ENCODE measurements at places on chromosomes 4 and X.

- DNase-seq, result no peak
Observed at GRCh38 chr4:141339966-141340365, 119.3 kb downstream of the ZNF330 start.

GRCh38 chr4:43238008-43238407 is 345.5 kb downstream of the GRXCR1 start:
- DNase-seq, result no peak

GRCh38 chrX:74505437-74505836 is 84.1 kb downstream of the SLC16A2 start:
- no peak for DNase-seq

DNA sequence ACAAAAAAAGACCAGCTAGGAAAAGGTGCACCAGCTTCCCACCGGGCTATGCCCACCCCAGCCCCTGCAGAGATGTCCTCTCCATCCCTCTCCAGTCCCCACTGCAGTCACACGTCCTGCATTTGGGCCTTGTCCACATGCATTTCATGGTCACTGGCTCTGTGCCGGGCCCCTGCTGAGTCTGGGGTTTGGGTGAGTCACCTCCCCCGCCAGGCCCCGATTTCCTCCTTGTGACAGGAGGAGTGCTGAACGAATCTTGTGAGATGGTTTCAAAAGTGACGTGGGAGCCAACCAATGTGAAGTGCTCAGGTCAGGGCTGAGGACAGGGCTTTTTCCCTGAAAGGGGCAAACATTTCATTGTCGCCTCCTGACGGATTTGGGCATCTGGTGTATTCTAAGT is 7.1 kb downstream of the CPZ start:
- DNase-seq, result no peak

DNA sequence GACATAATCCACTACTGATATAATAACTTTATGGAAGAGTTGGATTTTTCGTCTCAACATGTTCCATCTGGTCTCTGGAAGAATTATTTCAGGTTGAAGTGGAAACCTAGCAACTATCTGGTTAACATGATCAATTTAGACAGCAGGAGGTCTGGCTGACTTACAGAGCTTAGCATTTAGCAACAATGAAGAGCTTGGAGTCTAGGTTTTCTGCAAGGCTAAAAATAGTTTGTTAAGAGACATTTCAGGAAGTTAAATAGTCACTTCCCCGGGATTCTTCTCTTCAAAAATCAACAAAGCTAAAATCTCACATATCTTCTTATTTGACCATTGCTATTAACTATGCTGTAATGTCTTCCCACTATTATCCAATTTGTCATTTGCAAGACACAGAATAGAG is 418.6 kb upstream of the DIPK2B start:
- DNase-seq, result no peak

GRCh38 chrX:17669891-17670290 is 67.4 kb upstream of the SCML1 start:
- DNase-seq, result no peak

GRCh38 chrX:109654516-109655109 is 29.6 kb upstream of the KCNE5 start:
- no peak for DNase-seq

- DNase-seq, result no peak
Observed at GRCh38 chr4:123449362-123449761, 52.8 kb downstream of the SPRY1 start.

DNA sequence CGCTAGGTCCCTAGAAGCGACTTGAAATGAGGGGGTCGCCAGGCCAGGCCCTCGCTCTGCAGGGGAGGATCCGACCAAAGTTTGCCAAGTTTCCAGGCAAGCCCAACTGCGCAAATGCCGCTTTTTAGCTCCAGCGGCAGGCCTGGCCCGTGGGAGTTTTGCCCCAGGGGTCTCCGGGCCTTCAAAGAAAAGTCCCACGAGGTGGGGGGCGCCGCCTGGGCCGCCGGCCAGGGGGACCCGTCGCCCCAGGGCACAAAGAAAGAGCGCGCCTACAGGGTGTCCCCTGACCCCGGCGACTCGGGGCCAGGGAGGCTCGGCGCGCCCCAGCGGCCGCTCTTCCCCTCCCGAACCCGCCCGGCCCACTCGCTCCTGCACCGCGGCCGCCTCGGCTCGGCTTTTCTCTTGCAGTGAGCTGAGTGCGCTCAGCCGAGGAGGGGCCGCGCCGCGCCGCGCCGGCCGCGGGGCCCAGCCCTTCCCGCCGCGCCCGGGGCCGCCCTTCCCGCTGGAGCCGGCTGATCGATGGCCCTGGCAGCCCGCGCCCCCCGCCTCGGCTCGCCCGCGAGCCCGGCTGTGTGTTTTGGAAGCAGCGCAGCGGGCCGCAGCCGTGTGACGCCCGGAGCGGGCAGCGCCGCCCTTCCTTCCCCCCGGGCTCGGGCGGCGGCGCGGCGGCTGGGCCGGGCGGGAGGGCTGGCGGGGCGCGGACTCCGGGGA is 754 bp upstream of the KLF3 start:
- peak; percentile 71 for DNase-seq

DNA sequence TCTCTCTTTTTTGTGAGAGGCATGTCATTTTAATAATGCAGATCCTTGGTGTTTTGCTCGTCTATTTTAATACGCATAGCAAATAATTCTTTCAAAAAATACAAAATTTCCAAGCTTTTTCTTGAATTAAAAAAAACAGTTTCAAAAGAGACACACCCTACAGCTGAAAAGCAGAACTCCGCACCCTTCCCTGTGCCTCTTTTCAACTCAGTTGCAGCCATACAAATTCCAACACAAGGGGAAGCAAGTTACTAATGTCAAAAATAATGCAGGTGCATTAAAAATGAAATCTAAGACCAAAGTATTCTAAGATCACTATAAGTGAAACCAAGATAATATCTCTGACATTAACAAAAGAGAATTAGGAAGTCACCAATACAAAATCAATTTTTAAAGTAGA is 66.6 kb downstream of the NR3C2 start:
- DNase-seq, result no peak

DNA sequence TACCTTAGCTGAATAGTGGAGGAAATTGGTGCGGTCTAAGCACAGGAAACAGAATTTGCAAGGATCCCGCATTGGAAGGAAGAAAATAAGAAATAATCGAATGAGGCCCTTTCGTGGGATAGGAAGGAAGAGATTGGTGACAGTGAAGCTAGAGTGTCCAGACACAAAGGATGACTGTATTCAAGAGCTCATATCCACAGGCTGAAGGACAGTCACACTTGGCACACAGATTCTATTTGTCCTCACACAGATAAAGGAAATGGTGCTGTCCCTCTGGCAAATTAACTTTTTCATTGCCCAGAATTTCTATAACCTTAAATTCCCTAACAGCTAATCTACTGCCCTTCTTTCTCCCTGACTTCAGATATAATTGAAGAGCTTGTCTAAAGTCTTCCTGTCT is 2188.9 kb upstream of the TENM3 start:
- DNase-seq, result no peak

DNA sequence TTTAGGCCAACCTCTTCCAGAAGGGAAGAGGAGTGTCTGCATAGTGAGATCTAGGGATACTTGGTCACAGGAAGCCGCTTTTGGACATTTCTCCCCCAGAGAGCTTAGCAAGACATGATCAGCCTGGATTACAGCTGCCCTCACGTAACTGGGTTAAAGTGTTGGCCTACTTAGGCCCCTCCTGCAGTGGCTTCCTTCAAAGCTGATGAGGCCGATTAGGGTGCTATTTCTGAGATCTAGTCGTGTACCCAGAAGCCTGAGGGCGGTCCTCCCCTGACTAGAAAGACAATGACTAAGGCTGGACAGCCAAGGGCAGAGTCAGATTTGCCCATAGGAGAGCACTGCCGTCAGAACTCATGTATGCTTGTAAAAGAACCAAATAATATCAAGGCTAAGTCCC is 135.0 kb downstream of the AMMECR1 start:
- DNase-seq, result no peak

GRCh38 chr4:56786955-56787354 is 34.5 kb downstream of the SPINK2 start:
- DNase-seq, result no peak

DNA sequence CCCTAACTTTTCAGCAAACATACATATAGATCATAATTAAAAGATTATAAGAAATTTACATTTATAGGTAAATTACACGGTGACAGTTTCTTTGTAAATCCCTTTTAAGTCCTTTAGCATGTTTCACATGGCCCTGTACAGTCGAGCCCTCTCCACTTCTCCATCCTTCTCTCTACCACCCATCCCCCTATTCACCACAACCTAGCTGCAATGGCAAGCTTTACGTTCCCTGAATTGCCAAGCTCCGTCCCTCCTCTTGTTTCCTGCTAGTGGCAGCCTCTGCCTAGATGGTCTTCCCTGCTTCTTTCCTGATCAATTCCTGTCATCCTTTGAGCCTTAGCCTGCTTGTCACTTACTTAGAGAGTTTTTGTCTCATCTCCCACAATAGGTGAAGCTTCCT is 116.2 kb downstream of the TMA16 start:
- no peak for DNase-seq

DNA sequence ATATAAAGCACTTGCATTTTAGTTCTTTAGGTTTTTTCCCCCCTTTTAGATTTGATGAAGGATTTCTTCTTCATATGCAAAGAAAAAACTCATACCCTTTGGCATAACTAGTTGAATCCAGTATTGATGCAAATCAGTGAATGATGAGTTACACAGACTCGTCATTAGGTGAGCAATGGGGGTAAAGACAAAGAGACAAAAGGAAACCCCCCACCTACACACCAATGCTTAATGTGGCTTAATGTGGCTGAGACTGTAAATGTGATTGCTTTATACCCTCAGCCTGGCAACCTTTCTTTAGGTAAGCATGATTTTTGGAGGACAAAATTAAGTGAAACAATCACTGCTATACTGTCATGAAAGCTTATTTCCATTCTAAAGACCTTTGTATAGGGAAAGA is 39.5 kb downstream of the CD40LG start:
- peak; percentile 42 for DNase-seq

DNA sequence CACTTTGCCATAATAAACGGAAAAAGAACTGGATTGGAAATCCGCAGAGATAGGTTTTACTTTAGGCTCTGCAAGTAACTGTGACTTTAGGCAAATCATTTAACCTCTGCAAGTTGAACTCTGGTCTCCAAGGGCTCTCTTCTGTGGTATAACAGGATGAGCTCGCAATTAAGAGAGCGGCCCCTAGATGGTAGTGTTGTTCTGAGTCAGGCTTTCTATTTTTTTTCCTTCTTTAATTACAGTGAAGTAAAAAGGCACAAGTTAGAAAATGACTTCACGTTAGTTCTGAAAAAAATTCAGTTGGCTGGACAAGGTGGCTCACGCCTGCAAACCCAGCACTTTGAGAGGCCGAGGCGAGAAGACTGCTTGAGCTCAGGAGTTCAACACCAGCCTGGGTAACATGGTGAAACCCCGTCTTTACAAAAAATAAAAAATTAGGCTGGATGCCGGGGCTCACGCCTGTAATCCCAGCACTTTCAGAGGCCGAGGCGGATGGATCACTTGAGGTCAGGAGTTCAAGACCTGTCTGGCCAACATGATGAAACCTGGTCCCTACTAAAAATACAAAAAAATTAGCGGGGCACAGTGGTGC is 18.0 kb downstream of the RPS3A start:
- peak; percentile 65 for DNase-seq

DNA sequence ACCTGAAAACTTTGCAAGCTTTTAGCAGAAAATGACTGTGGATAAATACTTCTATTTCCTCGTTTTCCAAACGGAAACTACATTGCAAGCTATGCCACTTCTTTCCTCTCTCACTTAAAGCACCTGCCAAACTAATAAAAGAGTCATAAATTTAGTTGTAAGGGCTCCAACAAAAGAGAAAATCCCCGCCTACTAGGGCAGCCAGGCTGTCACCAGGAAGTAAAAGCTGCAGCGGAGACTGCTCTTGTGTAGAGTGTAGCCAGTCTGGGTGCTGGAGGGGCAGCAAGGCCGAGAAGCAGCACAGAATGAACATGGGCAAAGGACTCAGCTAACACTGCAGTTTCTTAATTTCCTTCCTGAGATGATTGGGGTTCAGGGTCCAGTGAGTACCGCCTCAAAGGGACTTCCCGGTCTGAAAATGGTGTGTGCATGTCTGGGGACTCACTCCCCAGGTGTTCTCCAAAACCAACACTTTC is 89.3 kb upstream of the MAML3 start:
- no peak for DNase-seq

- DNase-seq, result no peak
Observed at GRCh38 chr4:184854673-184855072, 28.9 kb upstream of the ACSL1 start.

- DNase-seq, result no peak
Observed at GRCh38 chr4:87052615-87053014, 117.8 kb downstream of the AFF1 start.

DNA sequence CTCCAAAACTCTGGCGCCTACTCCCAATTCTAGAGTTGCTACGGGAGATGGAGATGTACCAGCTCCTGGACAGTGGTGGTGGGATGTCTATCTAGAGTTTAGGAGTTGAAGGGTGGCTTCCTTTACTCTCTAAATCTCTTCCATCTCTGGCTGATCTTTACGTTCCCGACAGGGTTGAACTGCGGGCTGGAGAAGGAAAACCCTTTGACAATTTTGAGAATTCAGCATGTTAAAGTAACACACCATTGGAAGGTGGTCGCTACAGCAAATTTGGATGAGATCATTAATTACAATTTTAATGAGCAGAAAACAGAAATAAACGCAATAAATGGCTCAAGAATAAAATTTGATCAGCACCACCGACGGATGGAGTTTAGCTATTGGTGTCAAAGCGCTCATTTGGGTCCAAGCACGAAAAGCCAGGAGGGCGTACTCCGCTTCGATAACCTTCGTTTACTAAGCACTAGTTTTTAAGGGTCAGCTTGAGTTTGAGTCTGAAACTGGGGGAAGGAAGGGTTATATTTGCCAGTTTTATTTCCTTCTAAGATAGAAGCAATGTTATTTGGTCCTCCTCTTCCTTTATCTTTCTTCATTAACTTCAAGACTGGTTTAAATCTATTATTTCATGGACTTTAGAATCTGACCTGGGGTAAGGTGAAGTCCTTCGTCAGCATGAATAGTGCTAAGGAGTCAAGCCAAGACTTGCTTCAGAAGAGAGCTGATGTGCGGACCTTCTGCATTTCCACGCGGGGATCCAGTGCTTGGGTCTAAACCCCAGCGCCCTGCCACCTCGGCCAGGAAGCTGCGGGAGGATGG is 1.5 kb upstream of the NKX6-1 start:
- no peak for DNase-seq

DNA sequence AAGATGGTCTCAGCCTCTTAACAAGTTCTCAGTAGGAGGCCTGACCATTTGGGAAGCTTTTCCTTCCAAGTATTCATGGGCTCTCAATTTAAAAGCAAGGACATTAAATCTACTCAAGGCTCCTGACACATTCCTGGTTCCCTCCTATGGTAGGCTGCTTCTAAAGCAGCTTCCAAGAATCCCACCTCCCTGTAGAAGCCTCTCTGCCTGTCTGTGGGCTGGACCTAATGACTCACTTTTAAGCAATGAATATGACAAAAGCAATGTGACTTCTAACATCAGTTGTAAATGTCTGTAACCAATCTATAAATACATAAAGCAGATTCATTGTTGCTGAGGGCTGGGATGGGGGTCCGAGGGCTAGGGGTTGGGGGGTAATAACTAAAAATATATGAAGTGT is 99.5 kb upstream of the FAM9B start:
- no peak for DNase-seq

- DNase-seq, result no peak
Observed at GRCh38 chrX:42087960-42088359, 164.6 kb upstream of the CASK start.
